H7 (cell line): ENCODE measurements at places on chromosomes 2 and 18. TPM values are rescaled to one million over a fixed set of nuclear protein-coding genes. Genes with fewer than 3 reads are reported as not detected.

GRCh38 chr18:43777636-43778304 lies 500.5 kb upstream of the SYT4 start:
- no peak for DNase-seq

GRCh38 chr2:40431600-40431955 lies 20.3 kb downstream of the SLC8A1 start:
- no peak for DNase-seq

- DNase-seq: no peak
Observed at GRCh38 chr18:39513186-39513585, 1947.6 kb upstream of the CELF4 start.

GRCh38 chr2:15591692-15592463 lies at the start of gene DDX1:
TSS of gene DDX1 (plus strand) at chr2:15591868. CDS start at chr2:15591934, 66 bp downstream.
- DNase-seq: peak; percentile 92

DNA sequence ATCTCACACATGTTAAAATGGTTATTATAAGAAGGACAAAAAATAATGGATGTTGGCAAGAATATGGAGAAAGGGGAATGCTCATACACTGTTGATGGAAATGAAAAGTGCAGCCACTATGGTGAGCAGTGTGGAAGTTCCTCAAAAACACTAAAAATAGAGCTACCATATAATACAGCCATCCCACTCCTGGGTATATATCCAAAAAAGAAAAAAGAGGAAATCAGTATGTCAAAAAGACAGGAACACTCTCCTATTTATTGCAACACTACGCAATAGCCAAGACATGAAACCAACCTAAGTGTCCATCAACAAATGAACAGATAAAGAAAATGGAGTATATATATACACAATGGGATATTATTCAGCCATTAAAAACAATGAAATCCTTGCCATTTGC lies 642.6 kb downstream of the RNF144A start:
- no peak for DNase-seq

GRCh38 chr2:99822474-99823207 lies 319.7 kb downstream of the AFF3 start:
- peak; percentile 54 for DNase-seq

- DNase-seq: no peak
Observed at GRCh38 chr18:68409576-68409975, 305.3 kb downstream of the TMX3 start.

- no peak for DNase-seq
Observed at GRCh38 chr18:12995424-12995823, 4.3 kb downstream of the CEP192 start.

PDE1A gene
- total RNA-seq: 0.10 TPM in 1 of 2 replicates, not detected in the other

SERPINB3 gene
- not detected in 2 replicates for total RNA-seq
